ENCODE measurements at places on chromosomes 11 and 22.

GRCh38 chr11:19805376-19805775 lies 92.7 kb downstream of the NAV2 start:
- no peak for DNase-seq

- no peak for DNase-seq
Measured at GRCh38 chr22:48982321-48982905, 845.3 kb downstream of the BRD1 start.

DNA sequence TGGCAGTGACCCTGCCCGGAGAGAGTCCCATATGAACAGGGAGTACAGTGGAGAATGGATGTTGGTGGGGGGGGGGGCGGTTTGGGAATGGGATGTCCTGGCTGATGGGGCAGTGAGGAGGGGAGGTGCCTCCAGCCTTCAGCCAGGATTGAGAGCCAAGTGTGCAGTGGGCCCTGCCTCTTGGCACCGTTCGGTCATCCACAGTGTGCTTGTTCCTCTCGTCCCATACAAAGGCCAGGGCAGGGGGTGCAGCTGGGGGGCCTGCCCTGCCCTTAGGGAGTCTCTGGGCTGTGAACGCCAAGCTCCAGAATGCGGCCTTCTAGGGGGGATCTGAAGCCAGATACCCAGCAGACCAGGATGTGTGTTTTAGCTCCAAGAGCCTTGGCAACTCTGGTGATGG lies 34.0 kb downstream of the KCNC1 start:
- no peak for DNase-seq

GRCh38 chr22:17823226-17823625 lies 49.0 kb upstream of the BID start:
- DNase-seq: no peak

- DNase-seq: no peak
Measured at GRCh38 chr11:123800036-123800435, 6.1 kb downstream of the OR6M1 start.

GRCh38 chr11:123461164-123461563 lies 31.1 kb downstream of the GRAMD1B start:
- no peak for DNase-seq

DNA sequence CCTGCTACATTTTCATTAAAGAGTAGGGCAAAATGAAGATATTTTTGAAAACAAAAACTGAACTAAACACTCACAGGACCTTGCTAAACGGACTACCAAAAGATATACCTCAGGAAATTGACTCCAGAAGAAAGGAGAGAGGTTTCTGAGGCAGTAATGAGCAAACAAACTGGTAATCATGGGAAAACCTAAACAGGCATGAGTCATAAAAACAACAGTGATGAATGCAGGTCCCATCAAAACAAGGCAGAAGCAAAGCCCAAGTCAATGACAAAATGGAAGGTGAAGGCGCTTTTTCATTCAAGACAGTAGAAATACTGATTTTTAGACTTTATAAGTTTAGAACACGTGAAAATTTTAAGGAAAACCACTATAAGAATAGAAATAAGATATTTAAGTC lies 104.5 kb downstream of the EFCAB6 start:
- DNase-seq: no peak

DNA sequence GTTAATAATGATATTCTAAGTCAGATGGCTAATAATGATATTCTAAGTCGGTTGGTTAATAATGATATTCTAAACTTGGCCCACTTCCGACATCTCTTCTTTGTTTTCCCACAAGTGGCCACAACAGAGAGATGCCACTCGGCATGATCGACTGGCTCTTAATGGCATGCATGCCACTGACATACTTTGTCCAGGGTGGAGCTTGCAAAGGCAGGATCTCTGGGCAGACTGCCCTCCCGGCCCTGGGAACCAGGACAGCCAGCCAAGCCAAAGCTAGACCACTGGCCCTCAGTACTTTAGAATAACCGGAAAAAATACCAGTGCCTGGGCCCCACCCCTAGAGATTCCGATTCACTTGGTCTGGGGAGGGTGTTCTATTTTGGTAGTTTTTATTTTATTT lies 78.1 kb downstream of the KIAA1671 start:
- no peak for DNase-seq

DNA sequence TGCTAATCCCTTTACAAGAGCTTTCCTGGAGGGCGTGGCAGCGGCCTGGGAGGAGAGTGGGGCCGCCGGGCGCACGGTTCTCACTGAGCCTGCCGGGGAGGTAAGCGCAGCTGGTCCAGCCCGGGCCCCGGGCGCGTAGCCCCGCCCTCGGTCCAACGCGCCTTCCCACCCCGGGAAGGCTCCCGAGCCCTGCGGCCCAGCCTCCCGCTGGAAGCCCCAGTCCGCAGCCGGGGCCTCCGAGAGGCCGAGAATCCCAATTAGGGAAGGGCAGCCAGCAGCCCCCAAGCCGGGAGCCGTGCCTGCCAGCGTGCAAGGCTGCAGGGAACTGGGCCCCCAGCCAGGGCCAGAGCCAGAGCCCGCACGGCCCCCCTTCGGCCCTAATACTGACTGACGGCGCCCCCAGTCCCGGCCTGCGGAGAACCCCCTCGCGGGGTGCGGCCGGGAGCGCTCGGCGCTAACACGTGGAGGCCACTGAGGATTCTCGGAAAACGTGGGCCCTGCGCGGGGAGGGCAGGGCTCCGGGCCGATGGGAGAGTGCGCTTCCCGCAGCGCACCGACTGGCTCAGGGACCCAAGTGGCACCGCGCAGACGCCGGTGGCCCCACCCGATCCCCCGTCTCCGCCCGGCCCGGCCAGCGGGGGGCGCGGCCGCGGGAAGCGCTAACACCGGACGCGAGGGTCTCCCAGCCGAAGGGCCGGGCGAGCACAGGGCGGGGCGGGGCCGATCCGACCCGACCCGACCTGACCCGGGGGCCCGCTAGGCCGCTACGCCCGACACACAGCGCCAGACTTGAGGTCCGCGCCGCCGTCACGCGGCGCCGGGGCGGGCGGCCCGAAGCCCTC lies 5.7 kb downstream of the ZFTA start:
- DNase-seq: no peak

DNA sequence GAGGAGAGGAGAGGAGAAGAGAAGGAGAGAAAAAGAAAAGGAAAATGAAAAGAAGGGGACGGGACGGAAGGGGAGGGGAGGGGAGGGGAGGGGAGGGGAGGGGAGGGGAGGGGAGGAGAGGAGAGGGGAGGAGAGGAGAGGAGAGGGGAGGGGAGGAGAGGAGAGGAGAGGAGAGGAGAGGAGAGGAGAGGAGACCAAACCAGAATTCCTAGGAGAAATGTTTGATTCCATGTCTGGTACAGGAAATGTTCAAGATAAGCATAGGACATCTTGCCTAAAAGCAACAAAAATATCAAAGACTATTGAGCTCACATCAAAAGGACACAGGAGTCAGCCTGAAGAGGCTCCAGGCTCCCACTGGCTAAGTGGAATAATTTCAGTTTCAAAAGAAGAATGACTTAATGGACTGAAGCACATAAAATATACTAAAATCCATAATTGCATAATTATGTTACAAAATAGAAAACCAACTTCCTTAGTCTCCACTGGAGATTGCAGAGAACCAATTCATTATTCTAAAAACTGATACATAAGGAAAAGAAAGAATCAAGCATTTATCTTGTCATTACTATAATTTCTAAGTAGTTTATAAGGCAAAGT lies 101.1 kb upstream of the APOA1 start:
- DNase-seq: no peak

- no peak for DNase-seq
Measured at GRCh38 chr11:11448626-11449025, 95.6 kb upstream of the CSNK2A3 start.

GRCh38 chr11:18844753-18845367 lies 53.3 kb upstream of the PTPN5 start:
- no peak for DNase-seq

- DNase-seq: no peak
Measured at GRCh38 chr22:26545385-26545784, 33.1 kb upstream of the TFIP11 start.

DNA sequence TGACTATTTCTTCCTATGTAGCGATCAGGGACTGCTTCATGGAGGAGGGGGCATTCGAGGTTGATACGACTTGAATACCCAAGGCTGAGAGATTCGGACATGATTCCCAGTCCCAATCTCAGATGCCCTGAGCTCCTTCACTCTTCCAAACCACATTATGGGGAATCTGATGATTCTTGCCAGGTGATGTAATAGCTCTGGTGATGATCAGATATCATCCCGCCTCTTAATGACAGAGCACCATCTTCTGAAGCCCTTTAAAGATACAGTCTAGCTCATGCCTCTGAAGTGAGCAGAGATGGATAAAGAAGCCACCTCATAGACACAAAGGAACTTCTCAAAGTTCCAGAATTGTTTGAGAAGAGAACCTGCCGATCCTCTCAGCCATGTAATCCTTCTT lies 8.9 kb upstream of the CLMP start:
- DNase-seq: no peak

DNA sequence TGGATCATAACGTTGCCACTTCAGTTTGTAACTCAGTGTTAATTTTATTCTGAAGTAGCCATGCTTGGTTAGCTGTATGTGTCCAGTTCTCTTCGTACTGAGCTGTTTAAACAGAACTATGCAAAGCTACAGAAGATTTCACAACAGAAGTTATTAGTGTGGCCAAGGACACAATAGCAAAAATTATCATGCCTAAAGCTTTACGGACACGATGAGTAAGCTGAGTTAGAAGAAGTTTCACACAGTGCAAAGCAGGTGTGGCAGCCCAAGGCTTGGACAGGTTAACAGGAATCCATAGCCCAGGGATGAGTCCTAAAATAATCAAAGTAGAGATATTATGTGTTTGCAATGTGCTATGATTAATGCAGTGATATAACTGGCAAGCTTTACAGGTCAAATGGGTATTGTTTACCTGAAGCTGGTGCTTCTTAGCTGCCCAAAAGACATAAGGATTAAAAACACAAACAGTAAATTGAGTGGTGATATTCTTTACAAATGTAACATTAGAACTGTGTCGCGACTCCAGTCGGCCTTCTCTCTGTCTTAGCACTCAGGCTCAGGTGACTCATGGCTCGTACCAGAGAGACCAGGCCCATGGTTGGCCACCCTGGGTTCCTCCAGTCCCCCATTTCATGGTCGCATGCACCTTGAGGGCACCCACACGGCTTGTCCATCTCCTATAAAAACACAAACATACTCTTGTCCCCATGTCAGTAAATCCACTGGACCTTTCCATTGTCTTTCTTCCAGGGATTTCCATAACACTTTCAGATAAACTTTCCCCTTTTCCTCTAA lies 35.5 kb upstream of the NCAM1 start:
- no peak for DNase-seq

- DNase-seq: no peak
Measured at GRCh38 chr11:70637949-70638583, 239.7 kb downstream of the CTTN start.

DNA sequence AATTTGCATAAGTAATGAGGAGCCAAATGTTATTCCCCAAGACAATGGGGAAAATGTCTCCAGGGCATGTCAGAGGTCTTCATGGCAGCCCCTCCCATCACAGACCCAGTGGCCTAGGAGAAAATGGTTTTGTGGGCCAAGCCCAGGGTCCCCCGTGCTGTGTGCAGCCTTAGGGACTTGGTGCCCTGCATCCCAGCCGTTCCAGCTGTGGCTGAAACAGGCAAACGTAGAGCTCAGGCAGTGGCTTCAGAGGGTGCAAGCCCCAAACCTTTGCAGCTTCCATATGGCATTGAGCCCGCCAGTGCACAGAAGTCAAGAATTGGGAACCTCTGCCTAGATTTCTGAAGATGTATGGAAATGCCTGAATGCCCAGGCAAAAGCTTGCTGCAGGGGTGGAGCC lies 79.9 kb downstream of the FAM181B start:
- DNase-seq: no peak

DNA sequence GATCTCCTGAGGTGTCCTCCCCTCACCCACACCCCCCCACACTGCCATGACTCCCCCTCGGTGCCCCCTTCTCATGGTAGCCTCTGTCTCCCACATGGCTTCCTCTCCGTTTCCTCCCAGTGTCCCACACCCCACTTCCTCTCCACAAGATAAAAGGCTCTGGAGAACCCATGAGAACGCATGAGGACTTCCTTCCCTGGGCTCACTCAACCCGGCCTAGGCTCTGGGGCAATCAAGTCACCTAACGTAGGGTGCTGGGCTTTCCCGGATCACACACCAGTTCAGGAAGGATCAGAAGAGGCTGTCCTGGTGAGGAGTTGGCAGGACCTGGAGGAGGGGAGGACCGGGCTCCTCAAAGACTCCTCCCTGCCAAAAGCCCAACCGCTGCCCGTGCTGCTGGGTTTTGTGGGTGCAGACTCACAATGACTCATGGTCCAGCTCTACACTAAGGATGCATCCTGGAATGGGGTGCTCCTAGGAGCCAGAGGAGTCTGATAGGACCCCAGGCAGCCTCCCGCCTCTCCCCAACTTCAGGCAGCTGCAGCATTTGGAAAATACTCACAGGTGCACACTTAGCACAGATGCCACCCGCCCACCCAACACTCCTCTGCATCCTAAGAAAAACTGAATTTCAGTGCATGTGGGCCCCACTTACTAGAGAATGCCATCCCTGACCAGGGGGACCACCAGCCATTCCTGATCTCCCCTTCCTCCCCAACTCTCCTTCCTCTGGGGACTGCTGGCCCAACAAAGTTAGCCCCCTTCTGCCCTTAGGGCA lies 21.0 kb downstream of the SLC22A12 start:
- DNase-seq: no peak

DNA sequence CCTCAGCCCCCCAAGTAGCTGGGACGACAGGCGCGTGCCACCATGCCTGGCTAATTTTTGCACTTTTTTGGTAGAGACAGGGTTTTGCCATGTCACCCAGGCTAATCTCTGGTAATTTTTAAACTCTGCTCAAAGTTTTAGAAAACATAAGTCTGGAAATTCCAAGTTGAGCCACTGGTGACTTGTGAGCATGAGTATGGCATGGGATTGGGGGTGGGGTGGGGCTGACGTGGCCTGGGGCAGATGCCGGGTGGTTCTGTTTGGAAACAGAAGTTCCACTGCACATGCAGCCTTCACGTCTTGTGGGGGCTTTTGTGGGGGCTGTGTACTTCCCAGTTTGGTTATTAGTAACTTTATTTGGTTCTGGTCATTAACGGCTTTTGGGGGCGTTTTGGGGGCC lies 67.3 kb downstream of the PTPRJ start:
- DNase-seq: no peak

GRCh38 chr11:72863916-72864315 lies 49.7 kb downstream of the ATG16L2 start:
- no peak for DNase-seq

DNA sequence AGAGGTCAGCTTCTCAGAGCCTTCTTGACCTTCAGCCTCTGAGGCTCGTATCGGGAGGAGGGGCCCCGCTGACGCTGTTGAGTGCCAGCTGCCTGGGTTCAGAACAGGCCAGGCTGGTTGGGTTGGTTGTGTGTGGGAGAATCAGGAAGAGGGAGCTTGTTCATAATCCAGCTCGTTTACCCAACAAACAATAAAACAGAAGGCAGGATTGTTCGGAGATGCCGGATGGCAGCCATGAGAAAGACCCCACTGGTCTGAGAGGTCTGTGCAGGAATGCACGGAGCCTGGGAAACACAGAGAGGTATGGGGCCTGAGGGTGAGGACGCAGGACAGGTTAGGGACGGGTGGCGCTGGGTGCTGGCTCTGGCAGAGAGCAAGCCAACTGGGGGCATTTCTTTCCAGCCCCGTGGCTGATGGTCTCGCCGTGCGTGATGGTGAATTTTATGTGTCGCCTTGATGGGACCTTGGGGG lies 31.6 kb upstream of the SHANK2 start:
- no peak for DNase-seq
